Tracheal epithelial cell (primary cell): ENCODE measurements at places on chromosomes 13 and 19. TPM values are rescaled to one million over a fixed set of nuclear protein-coding genes. Genes with fewer than 3 reads are reported as not detected.

ZNF682 gene
- 0.48 and 3.0 TPM in 2 replicates for total RNA-seq

CD209 gene
- not detected in 2 replicates for total RNA-seq

IGFL1 gene
- 1.4 TPM in 1 of 2 replicates, not detected in the other for total RNA-seq

SIGLEC8 gene
- not detected in 2 replicates for total RNA-seq

ZGLP1 gene
- total RNA-seq, result 0.21 and 0.48 TPM in 2 replicates

ZNF709 gene
- 0.64 and 0.96 TPM in 2 replicates for total RNA-seq

LYPD5 gene
- total RNA-seq, result 1.5 and 2.7 TPM in 2 replicates

ZNF776 gene
- 8.7 TPM in 2 replicates for total RNA-seq

MAST1 gene
- total RNA-seq, result 0.43 and 1.4 TPM in 2 replicates

KIR2DL1 gene
- not detected in 2 replicates for total RNA-seq

ANGPTL8 gene
- not detected in 2 replicates for total RNA-seq

LRP3 gene
- 17.3 and 27.0 TPM in 2 replicates for total RNA-seq

ZNF667 gene
- 3.6 and 6.0 TPM in 2 replicates for total RNA-seq

CEACAM4 gene
- total RNA-seq, result not detected in 2 replicates

TMC4 gene
- total RNA-seq, result 32.5 and 38.2 TPM in 2 replicates

KLK3 gene
- total RNA-seq, result under 0.01 and 0.43 TPM in 2 replicates

GTF2F2 gene
- total RNA-seq, result 38.1 and 42.2 TPM in 2 replicates

GRIK5 gene
- under 0.01 and 2.4 TPM in 2 replicates for total RNA-seq

FFAR2 gene
- total RNA-seq, result 0.24 TPM in 1 of 2 replicates, not detected in the other

RYR1 gene
- 0.48 and 5.5 TPM in 2 replicates for total RNA-seq

C13orf46 gene
- under 0.01 TPM in 1 of 2 replicates, not detected in the other for total RNA-seq

ZNF799 gene
- 3.4 and 4.6 TPM in 2 replicates for total RNA-seq

RDH13 gene
- 21.7 and 37.1 TPM in 2 replicates for total RNA-seq

NAPSA gene
- 0.21 and 0.72 TPM in 2 replicates for total RNA-seq

FGF21 gene
- total RNA-seq, result not detected in 2 replicates

UQCR11 gene
- total RNA-seq, result 75.7 and 76.4 TPM in 2 replicates

CYP4F2 gene
- total RNA-seq, result 1.7 TPM in 1 of 2 replicates, not detected in the other

ERFL gene
- 0.21 TPM in 1 of 2 replicates, not detected in the other for total RNA-seq

PDS5B gene
- 7.7 and 13.6 TPM in 2 replicates for total RNA-seq

DNM2 gene
- total RNA-seq, result 70.3 and 94.5 TPM in 2 replicates

RNF17 gene
- total RNA-seq, result not detected in 2 replicates

CYP4F3 gene
- total RNA-seq, result 0.48 and 6.0 TPM in 2 replicates
